GM06990 (cell line): ENCODE measurements at places on chromosomes 2 and 18.

DNA sequence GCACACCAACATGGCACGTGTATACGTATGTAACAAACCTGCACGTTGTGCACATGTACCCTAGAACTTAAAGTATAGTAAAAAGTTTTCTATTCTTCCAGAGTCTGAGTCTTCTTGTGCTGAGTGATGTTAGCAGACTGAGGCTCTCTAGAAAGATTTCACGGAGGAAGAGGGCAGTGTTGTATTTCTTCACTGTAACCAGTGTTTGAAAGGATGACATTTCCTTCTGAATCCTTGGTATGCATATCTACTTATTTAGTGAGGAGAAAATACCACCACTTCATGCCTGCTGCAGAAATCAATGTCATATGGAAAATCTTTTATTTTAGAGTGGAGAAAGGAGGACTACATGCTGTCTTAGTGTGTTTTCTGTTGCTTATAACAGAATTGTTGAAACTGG is 357.1 kb downstream of the CCDC85A start:
- no peak for DNase-seq

DNA sequence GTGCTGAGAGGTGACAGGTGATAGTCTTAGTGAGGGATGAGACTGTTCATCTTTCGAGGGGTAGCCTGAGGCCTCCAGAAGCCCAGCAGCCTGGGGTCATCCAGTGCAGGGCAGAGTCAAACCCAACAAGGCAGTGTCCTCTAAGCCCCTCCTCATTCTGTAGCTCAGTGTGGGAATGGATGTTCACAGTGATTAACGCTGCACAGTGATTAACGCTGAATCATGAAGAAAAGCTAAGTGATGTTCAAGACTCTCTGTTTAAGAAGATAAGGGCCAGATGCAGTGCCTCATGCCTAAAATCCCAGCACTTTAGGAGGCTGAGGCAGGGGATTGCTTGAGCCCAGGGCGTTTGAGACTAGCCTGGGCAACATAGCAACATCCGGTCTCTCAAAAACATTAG is 56.3 kb upstream of the LAPTM4A start:
- no peak for DNase-seq

DNA sequence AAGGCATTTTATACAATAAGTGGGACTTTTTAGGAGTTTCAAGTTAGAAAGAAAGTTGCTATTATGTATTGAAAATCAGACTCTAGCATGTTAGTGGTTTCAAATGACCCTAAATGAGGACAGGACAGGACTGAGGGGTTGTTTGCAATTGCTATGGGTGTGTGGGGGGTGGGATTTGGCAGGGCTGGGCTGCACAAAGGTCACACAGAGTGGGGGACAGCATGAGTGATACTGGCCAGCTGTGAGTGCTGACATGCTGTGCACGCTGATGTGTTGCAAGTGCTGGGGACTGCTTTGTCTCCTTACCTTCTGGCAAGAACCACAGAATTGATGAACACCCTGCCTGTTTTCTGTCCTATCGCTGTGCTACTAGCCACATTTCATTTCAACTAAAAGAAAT is 29.8 kb downstream of the RNMT start:
- no peak for DNase-seq

DNA sequence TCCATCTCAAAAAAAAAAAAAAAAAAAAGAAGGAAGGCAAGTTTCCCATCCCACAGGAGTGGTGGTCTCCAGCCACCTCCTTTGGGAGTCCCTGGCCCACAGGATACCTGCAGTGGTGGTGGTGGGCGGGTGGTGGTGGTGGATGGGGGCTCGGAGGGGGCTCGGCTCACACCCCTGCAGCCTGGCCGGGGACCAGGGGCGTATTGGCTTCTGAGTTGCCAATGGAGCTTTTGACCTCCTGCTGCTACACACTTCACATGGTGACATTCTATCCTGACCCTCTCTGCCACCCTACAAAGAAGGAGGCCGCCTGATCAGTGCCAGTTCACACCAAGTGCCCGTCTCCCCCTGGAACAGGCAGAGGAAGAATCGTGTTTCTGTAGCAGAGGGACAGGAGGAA is 119.6 kb downstream of the NFATC1 start:
- DNase-seq = no peak

DNA sequence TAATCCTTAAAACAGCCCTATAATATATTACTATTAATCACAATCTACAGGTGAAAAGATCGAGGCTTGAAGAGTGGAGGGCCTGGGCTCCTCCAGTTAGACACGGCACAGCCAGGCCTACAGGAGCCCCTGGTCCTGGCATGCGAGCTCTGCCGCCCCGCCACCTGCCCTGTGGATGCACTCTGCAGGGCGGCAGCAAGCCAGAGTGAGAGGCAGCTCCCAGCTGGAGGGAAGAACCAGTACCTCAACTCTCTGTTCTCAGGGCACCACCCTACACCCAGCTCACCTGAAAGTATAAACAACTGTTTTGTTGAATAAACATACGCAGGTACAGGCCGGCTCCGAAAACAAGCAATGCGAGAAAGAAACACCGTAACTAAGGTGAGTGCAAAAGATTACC is 34.6 kb downstream of the EIPR1 start:
- no peak for DNase-seq

GRCh38 chr2:65782186-65782585 is 349.8 kb upstream of the SPRED2 start:
- DNase-seq = no peak

DNA sequence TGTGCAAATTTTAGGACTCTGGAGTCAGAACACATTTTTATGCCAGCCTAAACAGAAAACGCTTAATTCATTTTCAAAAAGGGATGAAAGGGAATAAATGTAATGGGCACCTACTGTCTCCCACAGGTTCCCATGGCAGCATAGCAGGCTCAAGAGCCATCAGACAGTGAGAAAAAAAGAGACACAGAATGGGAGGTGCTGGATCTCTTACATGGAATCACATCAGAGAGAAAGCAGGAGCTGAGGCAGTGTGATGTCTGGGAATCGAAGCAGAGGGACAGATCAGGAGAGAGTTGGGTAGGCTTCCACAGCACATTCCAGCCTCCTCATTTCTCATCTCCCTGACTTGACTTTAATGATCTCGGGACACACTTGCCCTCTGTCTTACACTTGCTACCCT is 684.3 kb downstream of the KCNJ3 start:
- no peak for DNase-seq

- no peak for DNase-seq
Observed at GRCh38 chr2:181949047-181949446, 36.6 kb upstream of the PPP1R1C start.

GRCh38 chr2:25787020-25787419 is 91.3 kb downstream of the ASXL2 start:
- DNase-seq = no peak

DNA sequence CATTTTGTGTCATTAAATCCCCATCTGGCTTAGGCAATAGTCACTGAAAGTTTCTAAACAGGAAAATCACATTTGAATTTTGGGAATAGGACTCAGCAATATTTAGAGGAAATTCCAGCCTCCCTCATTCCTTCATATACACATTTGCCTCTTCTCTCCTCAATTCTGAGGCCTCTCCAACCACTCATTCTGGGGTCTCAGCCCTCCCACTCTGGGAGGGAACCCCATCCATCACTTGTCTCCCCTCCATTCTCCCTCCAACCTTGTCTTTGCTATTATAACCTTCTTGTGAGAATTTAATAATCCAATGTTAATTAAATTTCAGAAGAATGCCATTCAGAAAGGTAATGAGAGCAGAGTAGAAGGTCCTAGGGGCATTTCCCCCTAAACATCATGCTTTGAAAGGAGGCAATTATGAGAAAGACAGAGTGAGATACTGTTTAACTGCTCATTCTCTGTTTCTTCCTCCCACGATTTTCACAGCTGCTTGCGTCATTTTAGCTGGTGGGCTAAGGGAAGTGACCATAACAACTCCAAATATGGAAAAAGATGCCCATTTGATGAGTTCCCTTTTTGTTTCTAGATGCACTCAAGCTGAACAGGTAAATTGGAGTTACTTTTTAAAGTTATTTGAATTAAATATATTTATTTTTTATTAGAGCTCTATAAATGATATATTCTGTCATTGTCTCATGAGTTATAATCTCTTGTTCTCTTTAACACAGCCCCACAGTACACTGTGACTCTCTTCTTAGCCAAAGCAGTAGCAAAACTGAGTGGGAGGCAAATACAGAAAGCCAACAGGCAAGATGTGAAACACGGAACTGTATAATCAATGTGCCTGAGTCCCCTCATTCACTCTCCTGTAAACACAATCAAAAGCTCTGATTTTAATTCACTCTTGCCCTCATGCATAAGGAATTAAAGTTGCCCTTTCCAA is 135.1 kb downstream of the DLGAP1 start:
- peak; percentile 45 for DNase-seq

GRCh38 chr2:235810846-235811245 is 317.0 kb downstream of the AGAP1 start:
- DNase-seq = no peak

DNA sequence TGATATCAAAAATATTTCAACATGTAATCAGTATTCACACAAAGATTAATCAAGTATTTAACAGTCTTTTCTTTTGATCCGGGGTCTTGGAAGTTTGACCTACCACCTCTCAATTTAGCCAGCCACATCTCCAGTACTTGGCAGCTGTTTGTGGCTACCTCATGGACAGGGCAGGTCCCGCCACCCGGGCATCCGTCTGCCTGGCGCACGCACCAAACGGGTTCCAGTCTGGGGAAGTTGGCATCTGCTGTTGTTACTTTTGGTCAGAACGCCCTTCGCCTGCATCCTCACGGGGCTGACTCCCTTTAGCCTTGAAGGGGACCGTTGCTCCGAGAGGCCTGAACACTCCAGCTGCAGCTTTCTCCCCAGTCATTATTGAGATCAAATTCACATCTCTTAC is 81.7 kb downstream of the NEDD4L start:
- no peak for DNase-seq

GRCh38 chr2:219434718-219435525 is at the start of gene SPEG:
Gene SPEG, plus strand, starts transcription at chr2:219434843. Its CDS starts 135 bp downstream, at chr2:219434978.
- DNase-seq = no peak

- DNase-seq = peak; percentile 33
Observed at GRCh38 chr2:203683932-203684556, 22.4 kb upstream of the CD28 start.

DNA sequence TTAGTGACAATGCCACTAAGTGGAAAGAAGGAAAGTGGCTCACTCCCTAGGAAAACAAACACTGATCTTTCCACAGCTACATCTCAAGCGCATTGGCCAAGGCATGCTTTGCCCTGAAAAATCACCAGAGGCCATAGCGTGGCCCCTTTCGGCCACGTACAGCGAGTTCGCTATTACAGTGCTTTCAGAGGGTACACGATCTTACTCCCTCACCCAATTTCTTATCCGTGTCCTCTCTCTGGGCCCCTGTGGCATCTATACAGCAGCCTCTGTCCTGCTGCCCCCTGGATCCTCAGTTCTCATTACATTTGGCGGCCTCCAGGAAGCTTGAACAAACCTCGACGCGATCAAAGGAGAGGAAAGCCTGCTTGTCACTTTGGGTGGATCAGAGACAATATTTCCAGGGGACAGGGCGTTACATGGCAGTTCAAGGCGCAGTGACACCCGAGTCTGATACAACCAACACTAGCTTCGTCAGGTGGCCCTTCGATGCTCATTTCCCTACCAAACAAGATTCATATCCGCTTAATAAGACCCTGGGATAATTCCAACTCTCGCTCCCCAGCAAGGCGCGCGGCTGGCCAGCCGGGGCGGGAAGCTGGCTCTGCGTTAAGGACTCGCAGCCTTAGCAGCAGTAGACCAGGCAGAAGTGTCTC is 941 bp downstream of the SKOR2 start:
- no peak for DNase-seq

- no peak for DNase-seq
Observed at GRCh38 chr2:230170532-230170931, 49.3 kb downstream of the SP110 start.

DNA sequence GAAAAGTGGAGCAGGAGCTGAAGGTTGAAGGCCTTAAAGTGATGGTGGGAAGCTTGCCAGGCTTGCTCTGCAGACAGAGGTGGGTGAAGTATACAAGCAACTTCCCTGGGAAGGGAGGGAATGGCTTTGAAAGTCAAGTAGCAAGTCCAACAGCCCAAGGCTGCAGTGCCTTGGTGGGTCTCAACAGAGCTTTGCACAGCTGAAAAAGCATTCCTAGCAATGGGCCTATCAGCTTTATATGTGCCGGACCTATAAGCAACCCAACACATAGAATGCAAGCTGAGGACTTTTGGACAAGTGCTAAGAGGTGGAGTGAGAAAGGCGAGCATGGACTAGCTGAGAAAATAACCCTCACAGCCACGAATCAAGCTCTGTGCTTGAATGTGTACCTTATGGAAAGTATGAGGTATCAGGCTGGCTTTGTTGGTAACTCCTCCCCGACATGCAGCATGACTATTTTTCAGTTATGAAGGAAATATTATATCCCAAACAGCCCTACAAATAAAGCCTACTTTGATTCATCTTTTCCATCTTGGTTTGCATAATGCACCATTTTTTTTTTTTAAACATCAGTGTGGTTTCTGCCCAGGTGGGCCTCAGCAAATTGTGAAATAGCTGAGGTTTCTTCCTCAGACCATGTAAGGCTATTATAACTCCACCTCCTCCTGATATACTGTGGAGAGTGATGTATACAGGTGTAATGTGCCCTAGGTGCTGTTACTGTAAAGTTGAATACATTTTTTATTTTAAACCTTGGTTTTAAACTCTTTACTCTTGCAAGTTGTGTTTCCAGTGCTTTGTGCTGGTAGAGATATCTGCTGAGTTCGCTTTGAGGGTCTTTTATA is 241.4 kb upstream of the CXCR4 start:
- DNase-seq = no peak

DNA sequence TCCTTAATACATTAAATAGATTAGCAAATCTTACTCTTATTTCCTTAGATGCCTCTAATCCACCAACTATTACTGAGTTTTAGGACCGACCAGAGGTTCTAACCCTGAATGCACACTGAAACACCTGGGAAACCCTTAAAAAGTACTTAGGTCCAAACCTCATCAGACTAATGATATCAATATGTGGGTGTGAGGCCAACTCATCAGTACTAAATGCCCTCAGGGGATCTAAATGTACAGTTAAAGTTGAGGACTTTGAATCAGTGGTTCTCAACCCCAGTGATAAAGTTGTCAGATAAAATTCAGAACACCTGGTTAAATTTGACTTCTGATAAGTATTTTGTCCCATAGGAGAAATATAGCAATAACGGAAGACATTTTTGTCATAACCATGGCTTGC is 20.9 kb downstream of the MMADHC start:
- no peak for DNase-seq

- DNase-seq = no peak
Observed at GRCh38 chr2:241558532-241559322, at the start of gene BOK. Gene BOK, plus strand, starts transcription at chr2:241558745. Its CDS starts 739 bp downstream, at chr2:241559484.

DNA sequence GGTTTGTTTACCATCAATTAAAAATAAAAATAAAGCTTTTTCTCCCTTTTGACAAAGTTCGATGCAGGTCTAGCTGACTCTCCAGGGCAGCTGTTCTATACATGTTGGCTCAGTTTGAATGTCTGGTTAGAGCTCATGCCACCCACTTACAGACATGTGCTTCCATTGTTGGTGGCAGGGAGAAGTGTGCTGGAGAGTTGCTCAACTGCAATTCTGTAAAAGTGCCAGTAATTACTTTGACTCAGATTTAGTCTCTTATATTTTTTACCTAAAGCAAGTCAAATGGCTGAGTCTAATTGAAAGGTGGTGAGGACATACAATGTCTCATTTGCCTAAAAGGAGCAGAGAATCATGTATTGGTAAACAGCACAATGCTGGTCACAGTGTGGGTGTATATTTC is 609.1 kb upstream of the SYT4 start:
- DNase-seq = no peak
